Heart left ventricle (tissue), 16 donors: ENCODE measurements at places on chromosomes 1 and 21. TPM values are rescaled to one million over a fixed set of nuclear protein-coding genes. Genes with fewer than 3 reads are reported as not detected.
A peak's percentile ranks its signal among the peaks of the same experiment; 100 is the strongest.

The SPATA17 gene
- 0.53 TPM for polyA plus RNA-seq

The LAX1 gene
- polyA plus RNA-seq: 0.07 TPM

- DNase-seq: no peak
Measured at GRCh38 chr1:161324020-161324419, 9.8 kb downstream of the SDHC start.

GRCh38 chr21:32114419-32115035 lies 164.3 kb downstream of the MIS18A start:
- DNase-seq: no peak

DNA sequence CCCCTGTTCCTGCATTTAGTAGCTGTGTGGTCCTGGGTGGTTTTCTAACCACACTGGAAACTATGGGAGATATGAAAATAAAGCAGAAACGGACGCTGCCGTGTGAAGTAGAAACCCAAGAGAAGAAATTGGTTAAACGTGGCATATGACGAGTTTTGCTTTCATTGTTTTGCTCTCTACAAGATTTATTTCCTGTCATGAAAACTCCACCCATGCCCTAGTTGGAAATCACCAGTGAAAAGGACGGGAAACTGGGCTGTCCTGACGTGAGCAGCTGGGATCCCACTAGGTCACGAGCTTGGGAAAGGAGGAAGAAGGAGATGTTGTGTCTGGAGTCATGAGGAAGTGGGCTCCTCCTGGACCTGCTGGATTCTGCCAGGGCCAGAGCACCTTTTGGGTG lies 120.8 kb upstream of the GADD45A start:
- peak; percentile 47 for DNase-seq
